ENCODE measurements at places on chromosomes 3 and 15.

DNA sequence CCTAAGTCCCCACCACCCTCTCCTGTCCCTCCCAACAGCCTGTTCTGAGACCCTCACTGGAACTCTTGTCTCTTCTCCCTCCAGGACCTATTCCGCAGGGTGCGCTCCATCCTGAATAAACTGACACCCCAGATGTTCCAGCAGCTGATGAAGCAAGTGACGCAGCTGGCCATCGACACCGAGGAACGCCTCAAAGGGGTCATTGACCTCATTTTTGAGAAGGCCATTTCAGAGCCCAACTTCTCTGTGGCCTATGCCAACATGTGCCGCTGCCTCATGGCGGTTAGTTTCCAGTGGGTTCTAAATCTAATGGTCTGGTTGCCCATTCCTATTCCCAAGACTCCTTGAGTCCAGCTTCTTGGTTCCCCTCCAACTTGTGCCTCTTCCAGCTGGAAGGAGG lies 9.3 kb downstream of the EIF4G1 start:
- DNase-seq = no peak

DNA sequence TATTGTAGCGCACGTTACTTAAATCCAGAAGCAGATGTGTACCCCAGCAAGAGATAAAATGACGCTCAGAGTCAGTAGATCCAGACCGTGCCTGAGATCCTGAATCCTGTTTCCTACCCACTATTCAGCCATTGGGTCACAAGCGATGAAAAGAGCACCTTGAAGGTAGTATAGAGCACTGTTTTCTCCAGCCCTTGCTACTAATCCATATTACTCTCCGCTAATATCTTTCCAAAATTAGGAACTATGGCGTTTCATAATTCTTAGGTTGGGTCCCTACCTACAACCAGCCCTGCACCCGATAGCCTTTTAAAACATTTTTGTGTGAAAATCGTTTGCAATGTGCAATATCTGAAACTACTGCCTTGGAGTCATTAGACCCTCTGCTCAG lies 596 bp downstream of the BTD start:
- DNase-seq = no peak

GRCh38 chr15:47622055-47622454 lies 95.2 kb upstream of the SEMA6D start:
- DNase-seq = no peak

GRCh38 chr15:99958426-99959097 lies 225.3 kb upstream of the LYSMD4 start:
- no peak for DNase-seq

DNA sequence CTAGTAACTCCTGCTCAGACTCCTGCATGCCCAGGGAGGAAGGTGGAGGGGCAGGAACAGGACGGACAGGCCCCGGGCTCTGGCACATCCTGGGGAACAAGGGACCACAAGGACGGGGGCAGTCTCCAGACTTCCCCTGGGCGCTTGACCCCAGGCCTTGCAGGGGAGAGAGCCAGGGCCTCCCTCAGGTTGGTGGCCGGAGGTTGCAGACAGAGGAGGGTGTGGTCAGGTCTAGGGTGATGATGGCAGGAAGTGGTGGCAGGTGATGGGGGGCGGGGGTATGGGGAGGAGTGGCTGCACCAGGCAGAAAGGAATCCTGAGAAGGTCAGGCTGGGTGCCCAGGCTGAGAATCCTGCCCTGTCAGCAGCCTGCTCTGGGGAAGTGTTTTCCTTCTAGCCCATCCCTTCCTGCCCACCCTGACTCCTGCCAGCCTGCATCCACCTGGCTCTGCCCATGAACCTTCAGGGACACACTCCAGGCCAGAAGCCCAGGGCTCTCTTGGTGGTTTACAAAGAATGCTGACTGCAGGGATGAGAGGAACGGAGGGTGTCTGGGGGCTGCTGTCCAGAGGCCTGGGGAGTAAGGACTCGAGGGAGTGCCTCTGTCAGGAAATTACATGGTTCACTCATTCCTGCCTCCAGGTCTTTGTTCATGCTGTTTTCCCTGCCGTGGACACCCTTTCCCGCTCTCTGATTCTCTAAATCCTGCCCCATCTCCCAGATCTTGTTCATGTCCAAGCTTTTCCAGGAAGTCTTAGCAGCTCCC lies 15.8 kb downstream of the LOXL1 start:
- DNase-seq = no peak

- no peak for DNase-seq
These were observed 388.7 kb downstream of the GRM7 start for GRCh38 chr3:7249493-7250076.

GRCh38 chr15:69297642-69298353 lies 914 bp upstream of the PAQR5 start:
- no peak for DNase-seq

DNA sequence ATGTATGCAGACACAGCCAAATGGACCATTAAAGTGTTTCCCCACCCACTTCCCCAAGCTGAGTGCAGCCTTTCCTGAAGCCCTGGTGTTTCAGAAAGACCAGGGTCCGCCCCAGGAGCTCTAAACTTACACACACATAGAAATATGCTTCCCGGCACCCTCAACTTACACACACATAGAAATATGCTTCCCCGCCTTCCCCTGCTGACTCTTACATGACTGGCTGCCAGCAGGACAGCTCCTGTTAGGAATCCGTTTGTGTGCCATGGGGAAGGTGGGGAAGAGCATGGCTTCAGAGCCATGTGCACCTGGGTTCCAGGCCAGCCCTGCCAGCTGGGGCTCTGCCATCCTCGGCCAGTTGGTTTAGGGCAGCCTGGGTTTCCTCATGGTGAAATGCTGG lies 3.6 kb downstream of the CLEC3B start:
- no peak for DNase-seq

- no peak for DNase-seq
These were observed 21.9 kb upstream of the ALDH1L1 start for GRCh38 chr3:126202276-126202675.

DNA sequence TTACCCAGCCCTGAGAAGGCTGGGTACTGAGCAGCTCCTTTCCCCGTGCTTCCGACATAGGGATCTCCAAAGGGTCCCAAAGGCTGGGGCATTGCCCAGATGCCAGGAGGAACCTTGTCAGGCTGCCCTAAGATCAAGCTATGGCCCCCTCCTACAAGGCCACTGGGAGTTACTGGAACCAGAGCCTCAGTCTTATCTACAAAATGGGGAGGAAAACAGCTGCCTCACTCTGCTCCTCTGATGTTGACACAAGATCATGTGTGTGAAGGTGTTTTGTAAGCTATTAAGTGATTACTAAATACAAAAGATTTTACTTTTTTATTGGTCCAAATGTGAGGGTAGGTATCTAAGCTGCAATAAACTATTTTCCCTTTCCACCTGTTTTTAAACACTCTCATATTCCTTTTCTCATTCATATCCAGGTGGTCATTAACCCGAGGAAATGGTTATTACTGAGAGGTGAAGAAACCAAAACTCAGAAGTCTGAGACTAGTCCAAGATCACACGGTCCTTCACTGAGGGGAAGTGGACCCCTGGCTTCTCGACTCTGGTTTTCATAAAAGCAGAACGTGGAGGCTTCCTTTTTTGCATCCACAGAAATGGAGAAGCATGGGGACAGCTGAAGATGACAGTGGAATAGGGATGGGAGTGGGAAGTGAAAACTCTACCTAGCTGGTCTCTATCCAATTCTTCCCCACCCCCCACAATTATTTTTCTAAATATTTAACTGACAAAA lies 1.7 kb downstream of the ARPIN start:
- DNase-seq = no peak

DNA sequence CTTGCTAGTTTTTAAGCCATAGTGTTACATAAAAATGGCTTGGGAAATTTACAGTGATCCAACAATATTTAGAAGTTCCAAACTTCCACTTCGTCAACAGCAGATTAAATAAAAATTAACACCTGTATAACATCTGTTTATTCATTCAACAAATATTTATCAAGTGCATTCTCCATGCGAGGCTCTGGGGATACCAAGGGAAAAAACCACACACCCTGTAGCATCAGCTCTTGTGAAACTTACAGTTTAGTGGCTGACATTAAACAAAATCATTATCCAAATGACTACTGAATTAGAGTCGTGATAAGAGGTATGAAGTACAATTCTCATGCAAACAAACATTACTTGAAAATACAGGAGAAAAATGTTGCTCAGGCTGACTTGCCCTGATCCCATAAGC lies 122.9 kb downstream of the DLG1 start:
- no peak for DNase-seq

DNA sequence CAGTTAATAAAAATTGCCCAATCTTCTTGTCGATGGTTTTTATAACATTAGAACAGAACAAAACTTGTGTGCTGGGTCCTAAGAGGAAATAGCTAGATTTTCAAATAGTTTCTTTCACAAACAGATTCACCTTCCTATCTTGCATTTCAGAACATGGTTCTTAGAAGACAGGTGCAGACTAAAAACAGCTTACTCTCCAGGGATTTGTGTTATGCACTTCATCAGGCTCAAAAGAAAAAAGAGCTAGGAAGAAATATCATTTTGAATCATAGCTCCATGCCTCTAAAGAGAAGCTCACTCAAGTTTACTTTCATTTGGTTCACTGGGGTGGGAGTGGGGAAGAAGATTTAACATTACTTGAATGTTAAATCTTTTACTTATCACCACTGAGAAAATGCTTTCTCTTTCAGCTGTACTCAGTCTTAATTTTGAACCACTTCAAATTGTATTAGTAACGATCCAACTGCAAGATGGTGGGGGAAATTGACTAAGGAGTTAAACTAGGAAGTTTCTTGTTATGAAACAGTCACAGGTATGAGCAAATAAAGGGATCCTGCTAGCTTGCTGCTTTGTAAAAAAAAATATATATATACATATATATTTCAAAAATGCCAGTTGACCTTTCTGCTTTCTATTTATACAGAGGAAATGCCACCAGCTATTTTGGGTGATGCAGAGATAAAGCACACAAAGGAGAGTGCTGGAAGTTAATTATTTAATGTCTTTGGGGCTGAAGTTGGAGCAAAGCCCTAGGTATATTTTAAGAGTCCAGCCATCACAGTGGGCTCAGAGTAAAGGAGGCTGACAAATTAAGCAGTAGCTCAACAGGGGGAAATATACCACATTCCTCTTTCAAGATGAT lies 28.3 kb upstream of the NUDT16 start:
- no peak for DNase-seq

- DNase-seq = no peak
These were observed 8.5 kb downstream of the NR2F2 start for GRCh38 chr15:96338766-96339618.

DNA sequence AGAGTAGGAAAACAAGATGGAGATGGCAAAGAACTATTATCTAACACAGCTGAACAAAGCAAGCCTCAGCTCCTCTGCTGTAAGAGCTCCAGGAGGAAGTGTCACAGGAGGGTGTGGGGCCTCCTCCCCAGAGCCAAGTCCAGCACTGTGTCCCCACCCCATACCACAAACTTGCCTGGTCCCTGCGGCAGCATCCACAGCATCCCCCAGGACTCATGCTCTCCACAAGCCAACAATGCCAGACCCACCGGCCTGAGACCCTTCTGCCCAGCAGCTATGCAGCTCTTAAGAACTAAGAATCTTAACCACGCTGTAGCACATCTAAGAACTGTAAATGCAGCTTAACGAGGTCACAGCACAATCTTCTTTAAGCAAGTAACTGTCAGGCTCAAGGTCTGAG lies 9.1 kb downstream of the RBM15B start:
- no peak for DNase-seq

GRCh38 chr3:149468504-149469212 lies 5.8 kb upstream of the TM4SF4 start:
- DNase-seq = no peak

DNA sequence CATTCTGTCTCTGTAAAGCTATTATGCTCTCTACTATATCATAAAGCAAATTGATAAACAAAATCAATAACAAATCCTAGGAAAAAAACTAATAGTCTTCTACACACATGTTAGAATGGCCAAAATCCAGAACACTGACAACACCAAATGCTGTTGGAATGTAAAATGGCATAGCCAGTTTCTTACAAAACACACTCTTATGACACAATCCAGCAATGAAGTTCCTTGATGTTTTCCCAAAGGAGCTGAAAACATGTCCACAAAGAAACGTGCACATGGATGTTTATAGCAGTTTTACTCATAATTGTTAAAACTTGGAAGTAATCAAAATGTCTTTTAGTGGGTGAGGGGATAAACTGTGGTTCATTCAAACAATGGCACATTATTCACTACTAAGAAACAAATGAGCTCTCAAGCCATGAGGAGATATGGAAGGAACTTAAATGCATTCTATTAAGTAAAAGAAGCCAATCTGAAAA lies 32.7 kb downstream of the CADM2 start:
- DNase-seq = no peak

DNA sequence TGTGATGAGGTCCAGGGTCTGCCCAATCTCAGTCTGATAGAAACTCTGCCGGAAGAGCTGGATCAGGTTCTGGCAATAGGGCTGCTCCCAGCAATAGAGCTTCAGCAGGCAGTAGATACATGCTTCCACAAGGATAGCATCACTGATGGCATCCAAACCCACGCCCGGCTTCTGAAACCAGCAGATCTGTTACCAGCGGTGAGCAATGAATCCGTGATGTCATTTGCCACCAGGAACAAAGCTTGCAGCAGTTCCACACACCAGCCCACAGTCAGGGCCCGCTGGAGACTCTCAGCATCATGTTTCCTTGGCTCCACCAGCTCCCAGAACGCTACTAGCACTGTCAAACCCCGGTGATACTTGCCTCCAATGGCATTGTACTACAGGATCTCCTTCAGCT lies 19.3 kb upstream of the TTBK2 start:
- no peak for DNase-seq

Measured in AG04449 (cell line).